Stimulated activated CD8-positive, alpha-beta memory T cell treated with anti-CD3 and anti-CD28 coated beads, Interleukin-15, amount 100 ng/mL, for 1 hour (primary cell): ENCODE measurements at places on chromosomes 12 and 14.

GRCh38 chr12:1533205-1533601 is 61.2 kb downstream of the FBXL14 start:
- no peak for DNase-seq

GRCh38 chr12:26212396-26212795 is 17.0 kb downstream of the SSPN start:
- DNase-seq: no peak

DNA sequence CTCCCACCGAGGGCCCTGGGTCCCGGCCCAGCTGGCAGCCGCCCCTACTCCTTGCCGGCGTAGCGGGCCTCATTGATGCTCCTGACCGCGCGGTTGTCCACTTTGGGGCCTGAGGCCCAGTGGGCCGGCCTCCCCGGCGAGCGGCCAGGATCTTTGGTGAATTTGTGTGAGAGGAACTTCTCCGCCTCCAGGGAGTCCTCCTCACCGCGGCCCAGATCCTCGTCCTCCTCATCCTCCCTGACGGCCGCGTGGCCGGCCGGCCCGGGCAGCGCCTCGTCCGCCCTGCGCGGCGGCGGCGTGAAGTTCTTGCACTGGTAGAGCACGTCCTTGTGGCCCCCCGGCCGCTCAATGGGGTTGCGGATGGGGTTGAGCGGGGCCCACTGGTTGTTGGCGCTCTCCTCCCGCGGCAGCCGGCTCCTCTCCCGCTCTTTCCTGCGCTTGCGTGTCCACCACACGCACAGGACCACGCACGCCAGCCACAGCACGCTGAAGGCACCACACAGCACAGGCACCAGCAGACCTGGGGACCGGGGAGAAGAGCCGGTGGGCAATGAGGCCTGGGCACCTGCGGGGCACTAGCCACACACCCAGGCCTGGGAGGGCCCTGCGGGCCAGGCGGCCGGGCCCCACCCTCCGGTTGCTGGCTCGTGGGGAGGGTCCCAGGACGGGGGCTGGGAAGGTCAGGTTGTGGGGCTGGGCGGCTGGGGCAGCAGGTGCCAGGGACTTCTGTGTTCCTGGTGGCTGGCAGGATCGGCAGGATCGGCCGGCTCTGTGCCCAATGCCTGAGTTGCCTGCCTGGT is 25.7 kb downstream of the JAG2 start:
- no peak for DNase-seq

- DNase-seq: no peak
Measured at GRCh38 chr14:63523735-63524426, 19.3 kb downstream of the PPP2R5E start.

GRCh38 chr12:43090981-43091380 is 461.0 kb downstream of the ADAMTS20 start:
- no peak for DNase-seq

GRCh38 chr12:117491711-117492110 is 130.3 kb upstream of the NOS1 start:
- no peak for DNase-seq

DNA sequence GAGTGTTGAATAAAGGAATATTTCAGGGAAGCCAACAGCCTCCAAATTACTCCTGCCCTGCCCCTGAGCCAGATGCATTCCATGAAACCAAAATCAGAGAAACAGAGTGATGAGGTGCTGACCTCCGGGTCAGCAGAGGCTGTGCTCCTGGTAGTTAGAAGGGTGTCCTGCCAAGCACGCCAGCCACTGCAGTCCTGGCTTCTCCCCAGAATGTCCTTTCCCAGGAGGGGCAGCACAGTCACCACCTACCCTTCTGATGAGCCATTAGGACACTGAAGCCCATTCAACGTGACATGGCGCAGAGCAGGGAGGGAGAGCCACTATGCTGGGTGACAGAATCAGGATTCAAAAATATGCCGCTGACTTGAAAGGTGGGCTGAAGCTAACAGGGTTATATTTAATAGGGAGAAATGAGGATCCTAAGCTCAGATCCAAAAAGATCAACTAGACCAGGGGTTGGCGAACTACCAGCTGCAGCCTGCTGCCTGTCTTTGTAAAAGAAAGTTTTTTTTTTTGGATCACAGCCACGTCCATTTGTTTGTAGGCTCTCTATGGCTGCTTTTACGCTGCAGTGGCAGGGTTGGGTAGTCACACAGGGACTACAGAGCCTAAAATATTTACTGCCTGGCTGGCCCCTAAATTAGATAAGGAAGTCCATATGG is 34.5 kb upstream of the PLEK2 start:
- DNase-seq: no peak

- no peak for DNase-seq
Measured at GRCh38 chr12:122208073-122208820, 4.7 kb downstream of the B3GNT4 start.

DNA sequence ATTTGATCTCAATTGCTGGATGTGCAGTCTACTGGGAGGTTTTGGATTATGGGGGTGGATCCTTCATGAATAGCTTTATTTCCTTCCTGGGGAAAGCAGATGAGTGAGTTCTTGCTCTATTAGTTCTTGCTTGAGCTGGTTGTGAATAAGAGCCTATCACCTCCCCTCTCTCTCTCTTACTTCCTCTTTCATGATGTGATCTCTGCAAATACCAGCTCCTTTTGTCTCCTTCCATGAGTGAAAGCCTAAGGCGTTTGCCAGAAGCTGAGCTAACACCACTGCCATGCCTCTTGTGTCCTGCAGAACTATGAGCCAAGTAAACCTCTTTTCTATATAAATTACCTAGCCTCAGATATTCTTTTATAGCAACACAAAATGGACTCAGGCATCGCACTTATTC is 302.7 kb downstream of the CCER1 start:
- DNase-seq: no peak

- DNase-seq: no peak
Measured at GRCh38 chr12:39620659-39621658, 1.4 kb upstream of the ABCD2 start.

GRCh38 chr14:53430870-53431269 is 277.7 kb upstream of the DDHD1 start:
- DNase-seq: no peak

DNA sequence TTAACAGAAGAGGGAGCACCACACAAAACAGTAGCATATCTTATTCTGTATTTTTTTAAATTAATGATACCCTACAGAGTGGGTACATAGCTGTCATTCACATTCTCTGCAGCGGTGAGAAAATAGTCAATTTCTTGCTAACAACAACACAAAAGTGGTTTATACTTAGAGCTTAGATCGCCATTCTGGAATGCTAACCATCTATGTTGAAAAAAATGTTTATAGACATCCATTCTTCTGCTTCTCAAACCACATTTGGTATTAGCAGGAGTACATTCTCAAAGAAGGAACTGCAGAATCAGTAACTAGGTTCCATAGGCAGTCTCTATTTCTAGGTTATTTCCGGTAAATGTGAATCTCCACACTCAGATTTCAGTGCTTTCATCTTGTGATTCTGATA is 185.9 kb downstream of the PPFIA2 start:
- no peak for DNase-seq
